Right lung (tissue), 10 donors: ENCODE measurements at places on chromosomes 6 and 20.

DNA sequence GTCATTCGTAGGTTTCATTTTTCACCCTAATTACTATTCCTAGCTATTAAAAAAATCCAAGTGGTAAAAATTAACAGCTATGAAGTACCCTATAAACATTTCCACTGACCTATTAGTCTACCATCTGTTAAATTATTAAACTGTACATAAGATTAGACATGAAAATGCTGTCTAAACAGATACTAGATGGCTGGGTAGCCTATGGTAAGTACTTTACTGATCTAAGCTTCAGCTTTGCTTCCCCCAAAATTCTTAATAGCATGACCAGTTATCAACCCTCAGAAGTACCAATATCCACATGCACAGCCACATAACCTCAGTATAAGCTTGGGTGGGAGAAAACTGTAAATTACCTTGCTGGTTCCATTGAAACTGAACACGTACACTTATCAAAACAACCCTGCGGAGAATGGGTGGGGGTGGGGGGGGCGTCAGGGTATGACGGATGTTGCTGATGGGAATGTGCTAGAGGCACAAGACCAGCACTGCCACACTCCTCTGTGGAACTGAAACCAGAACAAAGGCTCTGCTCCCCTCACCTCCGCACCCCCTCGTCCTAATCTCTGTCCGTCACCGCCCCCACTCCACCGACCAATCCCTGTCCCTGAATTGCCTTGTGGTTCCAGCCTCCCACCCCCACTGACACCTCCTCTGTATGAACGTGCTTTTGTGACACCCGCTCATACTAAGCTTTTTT is 45.3 kb downstream of the B4GALT5 start:
- no peak for DNase-seq

- DNase-seq: no peak
Observed at GRCh38 chr20:44810391-44811149, at the start of gene RIMS4. Gene RIMS4, minus strand, starts transcription at chr20:44810546. Its CDS starts 275 bp downstream, at chr20:44810271.

- DNase-seq: no peak
Observed at GRCh38 chr6:152085451-152085921, 278.0 kb downstream of the ESR1 start.

DNA sequence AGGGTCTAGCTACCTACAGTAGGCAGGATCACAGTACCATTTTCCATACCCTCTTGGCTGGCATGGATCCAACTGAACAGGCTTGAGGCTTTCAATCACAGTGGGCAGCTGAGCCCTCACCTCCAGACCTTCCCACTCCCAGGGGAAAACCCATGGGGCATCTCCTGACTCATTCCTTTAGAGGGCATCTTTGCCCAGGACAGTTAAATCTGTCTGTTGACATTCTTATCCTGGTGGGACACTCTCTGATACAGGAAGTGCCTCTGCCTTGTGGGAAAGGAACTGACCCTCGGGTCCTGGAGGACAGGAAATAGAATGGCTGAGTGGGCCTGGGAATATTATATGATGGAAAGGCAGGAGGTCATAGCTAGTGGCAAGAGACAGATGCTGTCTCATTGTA is 10.2 kb upstream of the EPB41L1 start:
- DNase-seq: no peak

DNA sequence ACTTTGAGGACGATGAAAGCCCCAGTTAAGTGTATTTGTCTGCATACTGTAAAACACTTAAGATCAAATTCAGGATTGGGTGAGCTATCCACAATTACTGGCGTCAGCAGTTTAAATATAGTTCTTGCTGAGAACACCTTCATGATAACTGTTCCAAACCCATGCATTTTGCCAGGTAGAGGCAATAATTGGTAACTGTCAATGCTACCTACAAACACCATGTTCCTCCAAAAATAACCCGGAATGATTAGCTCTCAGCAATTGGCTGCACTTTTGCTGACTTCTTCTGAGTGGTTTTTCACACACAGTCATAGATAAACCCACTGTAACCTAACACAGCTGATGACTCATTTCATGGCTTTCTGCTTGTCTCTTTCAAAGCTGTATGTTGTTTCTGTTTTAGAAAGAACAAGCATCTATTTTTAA is 1358.6 kb upstream of the GJE1 start:
- no peak for DNase-seq

- no peak for DNase-seq
Observed at GRCh38 chr20:34562641-34563040, 4.1 kb downstream of the MAP1LC3A start.

DNA sequence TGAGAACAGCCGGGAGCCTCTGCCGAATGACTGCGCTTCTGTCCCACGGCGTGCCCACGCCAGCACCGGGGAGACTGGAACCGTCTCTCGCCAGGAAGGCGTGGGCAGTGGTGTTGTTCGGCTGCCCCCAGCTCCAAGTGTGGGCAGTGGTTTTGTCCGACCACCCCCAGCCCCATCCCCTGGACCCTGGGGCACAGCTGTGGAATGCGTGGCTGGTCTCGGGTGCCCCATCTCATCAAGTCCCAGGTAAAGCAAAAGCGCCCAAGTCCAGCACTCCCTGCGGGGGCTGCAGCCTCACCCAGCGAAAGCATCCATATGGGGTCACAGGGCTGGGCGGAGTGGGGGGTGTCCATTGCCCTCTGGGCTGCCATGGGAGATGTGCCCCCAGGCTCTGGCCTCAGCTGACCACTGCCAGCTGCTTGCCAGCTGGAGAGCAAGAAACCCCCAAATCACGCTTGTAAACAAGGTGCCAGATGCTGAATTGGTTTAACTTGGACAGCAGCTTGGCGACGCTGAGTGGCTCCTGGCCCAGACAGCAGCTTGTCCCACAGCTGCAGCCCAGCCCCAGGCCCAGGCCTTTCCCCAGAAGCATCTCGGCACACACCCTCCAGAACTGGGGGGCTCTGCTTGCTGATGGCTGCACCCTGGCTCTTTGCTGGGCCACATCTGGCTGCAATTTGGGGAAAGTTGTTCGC is 4.5 kb downstream of the CABLES2 start:
- no peak for DNase-seq
